ENCODE measurements at places on chromosomes 2 and 18.

DNA sequence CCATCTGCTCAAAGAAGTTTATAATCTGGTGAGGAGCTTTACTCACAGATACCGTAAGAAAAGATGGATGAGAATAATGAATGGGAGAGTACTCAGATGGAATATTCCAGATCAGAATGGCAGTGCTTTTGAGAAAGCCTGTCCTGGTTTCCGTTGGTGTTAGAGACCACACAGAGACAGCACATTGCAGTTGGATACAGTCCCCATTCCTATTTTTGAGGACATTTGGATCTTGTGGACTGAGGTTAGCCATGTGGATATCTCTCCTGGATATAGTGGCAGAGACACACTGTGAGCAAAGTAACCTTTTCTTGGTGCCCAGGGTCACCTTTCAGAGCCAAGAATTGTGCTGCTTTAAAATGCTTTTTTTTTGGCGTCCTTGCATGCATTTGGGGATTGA, 63.7 kb downstream of the TANC1 start:
- DNase-seq: no peak

DNA sequence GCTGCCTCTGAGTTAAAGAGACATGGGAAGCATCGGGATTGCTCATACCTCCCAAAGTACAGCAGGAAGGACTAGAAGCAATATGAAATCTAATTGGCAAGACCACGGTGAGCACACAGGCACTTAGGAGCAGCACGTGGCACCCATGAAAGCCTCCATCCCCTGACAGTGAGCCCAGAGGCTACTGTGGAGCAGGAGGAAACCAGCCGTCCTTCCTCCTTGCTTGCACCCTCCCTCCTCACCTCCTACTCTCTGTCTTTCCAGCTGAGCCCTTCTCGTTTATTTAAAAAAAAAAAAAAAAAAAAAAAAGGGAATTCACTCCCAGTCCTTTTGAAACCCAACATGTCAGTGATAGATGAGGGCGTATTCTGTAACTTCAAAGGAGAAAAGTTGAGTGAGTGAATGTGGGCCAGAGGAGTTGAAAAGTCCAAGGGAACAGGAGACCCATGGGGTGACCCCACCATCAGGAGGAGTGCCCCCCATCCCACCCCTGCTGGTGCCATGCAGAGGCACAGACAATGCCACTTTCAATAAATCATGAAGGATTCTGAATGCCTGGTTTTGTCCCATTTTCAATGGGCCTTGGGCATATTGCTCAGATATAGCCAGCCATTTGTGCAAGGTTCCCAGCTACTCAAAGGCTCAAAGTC, 96.6 kb upstream of the ALPP start:
- no peak for DNase-seq

- no peak for DNase-seq
Measured at GRCh38 chr2:666441-666840, 10.8 kb downstream of the TMEM18 start.

DNA sequence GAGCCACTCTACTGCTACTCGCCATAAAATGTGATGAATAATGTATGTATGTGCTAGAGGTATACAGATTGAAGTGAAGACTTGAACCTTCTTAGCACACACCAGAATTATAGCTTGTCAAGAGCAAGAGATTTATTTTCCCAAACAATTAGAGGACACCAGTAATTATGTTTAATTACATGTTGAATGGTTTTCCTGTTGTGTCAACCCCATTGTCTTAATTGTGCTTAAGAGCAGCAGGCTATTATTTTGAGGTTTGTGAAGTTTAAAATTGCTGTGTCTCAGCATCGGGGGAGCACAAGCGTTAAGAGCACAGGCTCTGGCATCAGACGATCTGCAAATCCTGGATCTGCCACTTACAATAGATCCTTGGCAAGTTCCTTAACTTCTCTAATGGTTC, 29.0 kb downstream of the KIF5C start:
- no peak for DNase-seq

DNA sequence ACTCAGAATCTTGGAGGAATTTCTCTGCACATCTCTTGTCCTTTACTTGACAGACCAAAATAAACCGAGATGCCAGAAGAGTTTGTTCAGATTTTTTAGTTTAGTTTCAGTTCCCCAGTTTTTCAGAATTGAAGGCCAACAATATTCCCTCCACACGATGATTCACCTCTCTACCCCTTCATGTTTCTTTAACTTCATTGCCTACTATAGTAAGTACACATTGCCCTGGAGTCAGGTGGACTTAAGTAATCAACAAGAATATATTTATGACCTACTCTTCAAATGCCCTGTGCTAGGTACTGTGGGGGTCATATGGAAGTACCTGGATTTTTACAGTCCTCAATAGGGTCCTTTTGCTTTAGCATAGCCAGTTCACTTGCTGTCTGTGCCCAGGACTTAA, 79.6 kb upstream of the CTLA4 start:
- DNase-seq: no peak
